Activated CD8-positive, alpha-beta memory T cell treated with anti-CD3 and anti-CD28 coated beads for 4 hours (primary cell): ENCODE measurements at places on chromosomes 12 and 14.

- no peak for DNase-seq
These were observed 115.4 kb downstream of the KLHL28 start for GRCh38 chr14:44846232-44846824.

GRCh38 chr14:93379831-93380230, 32.8 kb downstream of the COX8C start:
- no peak for DNase-seq

GRCh38 chr12:31519511-31519910, 71.4 kb downstream of the DENND5B start:
- DNase-seq = no peak

DNA sequence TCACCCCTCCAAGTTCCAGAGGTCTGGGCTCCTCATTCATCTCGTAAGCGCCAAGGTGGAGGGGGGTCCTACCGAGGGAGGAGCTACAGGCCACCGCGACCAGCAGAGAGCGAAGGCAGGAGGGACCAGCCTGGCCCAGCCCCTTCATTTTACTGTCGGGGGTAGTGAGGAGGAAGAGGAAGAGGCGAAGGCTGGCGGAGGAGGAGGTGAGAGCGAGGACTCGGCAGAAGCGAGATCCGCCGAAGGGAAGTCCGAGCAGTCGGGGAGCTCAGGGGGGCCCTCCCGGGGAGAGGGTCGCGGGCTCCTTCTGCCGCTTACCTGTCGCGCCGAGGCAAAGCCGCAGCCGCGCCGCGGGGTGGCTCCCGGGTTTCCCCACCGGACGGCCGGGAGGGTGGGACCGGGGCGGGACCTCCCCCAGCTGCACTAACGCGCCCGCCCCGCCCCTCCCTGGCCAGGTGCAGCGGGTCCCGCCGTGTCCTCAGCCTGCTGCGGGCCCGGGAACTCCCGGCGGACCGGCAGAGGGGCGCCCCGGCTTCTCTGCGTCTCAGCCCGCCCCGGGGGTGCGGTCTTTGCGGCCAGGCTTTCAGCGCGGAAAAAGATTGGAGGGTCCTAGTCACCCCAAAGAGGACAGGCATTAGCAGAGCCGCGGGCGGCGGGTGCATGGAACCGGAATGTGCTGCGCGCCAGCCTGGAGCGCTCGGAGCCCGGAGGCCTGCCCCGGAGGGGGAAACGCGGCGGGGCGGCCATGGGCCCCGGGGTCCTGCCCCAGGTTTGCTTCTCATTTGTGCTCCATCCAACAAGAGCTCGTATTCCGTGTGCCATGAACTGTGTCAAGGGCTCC, at the start of gene GALNT6:
TSS of gene GALNT6 (minus strand) at position 124 of the 841 bp plus-strand sequence. CDS start 11,625 bp downstream, outside the sequence.
- DNase-seq = peak; percentile 51

DNA sequence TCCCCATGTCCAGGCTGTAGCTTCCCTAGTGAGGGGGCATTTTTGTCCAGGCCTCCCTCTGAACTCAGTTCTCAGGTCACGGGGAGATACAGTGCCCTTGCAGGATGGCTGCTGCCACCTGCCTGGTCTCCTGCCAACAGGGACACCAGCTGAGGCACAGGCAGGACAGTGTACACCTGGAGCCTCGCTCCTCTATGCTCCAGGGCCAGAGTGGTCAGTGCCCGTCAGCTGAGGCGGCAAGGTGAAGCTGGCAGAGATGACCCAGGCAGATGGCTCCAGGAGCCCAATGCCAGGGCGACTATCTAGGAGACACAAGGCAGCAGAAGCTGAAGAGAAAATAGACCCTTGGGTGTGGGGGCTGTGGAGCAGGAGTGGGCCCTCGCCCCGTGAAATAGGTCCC, 12.6 kb downstream of the TUBA1C start:
- no peak for DNase-seq

GRCh38 chr14:38073641-38074040, 134.1 kb upstream of the SSTR1 start:
- DNase-seq = no peak

- DNase-seq = no peak
These were observed 81.5 kb downstream of the DPF3 start for GRCh38 chr14:72812292-72812851.

DNA sequence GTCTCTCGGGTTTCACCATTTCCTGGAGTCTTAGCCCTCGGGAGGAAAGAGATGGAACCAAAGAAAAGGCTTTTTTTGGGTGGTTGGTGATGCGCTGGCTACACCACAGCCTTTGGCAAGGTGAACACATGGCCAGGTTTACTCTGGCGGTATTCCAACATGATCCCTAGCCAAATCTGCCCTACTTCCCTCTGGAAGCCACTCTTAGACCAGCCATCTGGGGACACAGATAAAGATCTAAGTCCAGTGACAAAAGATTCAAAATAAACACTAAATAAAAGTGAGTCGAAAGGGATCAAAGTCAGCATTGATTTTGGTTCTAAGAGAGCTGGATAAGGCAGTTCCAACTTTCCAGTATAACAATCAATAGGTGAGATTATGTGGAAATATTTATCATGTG, 694.5 kb downstream of the VRK1 start:
- no peak for DNase-seq

DNA sequence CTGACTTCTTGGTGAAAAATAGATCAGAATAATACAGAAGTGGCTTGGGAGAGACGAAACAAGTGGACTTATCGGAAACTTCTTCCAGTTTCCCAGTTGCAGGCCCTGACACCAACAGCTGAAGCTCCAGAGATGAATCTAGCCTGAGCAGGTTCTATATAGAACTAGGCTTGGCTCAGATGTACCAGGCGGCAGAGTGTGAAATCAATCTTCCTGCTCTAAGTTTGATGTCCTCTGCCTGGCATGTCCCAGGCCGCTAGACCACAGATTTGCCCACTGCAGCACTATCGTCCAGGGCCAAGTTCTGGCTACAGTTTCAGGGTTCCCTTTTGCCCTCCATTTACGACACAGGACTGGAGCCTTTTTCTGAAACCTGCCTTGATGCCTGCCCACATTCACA, 91.3 kb upstream of the PLEKHA5 start:
- DNase-seq = no peak

DNA sequence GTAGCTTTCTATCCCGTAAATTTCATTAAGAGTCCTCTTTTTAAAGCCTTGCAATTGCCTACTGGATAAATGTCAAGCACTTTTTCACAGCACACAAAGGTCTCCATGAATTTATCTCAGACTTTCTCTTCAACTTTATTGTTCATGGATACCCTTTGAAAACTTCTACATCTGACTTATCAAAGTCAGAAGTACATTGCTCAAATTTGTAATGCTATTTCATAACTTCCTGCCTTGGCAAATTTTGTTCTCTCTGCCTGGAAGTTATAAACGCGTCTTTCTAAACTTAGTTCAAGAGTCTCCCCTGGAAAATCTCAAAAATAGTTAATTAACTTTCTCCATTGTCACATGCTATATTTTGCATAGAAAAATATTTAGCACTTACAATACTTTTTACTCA, 55.9 kb upstream of the RERGL start:
- no peak for DNase-seq

DNA sequence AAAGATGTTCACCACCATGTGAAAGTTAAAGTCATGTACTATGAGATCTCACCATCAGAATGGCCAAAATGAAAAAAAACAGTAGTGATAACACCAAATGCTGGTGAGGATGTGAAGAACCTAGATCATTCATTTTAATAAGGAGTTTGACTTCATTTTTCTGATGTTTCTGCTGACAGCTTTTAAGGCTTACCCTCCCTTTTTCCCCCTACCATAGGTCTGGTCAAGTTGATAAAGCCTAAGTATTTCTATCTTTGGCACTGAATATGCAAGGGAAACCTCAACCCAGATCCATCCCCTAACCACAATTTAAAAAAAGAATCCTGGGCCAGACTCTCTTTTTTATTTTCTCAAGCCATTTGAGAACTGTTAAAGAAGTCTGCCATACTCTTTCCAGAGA, 689.6 kb upstream of the FOXG1 start:
- no peak for DNase-seq

- DNase-seq = no peak
These were observed 69.5 kb downstream of the LRIG3 start for GRCh38 chr12:58850826-58851225.

DNA sequence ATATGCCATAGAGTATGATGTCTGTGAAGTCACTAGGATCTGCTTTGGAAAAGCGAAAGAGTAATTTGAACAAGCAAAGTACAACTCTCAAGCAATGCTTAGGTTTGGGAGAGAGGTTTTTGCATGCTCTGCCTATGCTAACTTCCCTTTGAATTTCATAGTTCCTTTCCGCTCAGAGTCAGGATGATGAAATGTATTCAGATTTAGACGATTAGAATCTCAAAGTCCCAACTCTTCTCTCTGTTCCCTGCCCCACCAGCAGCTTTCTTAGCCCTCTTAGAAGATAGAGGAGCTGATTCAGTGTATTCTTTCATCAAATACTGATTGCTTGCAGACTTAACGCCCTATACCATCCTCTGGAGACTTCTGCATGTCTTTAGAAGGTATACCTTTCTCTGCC, 11.5 kb downstream of the RAB5B start:
- no peak for DNase-seq

DNA sequence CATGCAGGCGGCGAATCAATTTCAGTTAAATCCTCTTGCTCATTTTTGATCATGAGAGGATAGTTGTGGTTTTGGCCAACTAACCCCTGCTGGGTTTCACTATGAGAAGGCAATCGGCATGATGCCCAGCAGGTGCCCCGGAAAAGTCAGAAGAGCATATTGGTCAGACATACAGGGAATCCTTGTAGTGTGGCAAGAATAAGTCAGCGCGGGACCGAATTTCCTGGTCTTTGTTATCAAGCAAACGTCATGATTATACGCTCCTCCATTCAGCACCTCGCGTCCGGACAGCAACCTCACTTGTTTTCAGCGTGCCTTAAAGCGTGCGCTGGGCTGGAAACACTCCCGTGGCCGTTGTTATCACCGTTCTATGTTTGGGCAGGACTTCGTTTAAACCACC, 1.8 kb downstream of the TBC1D30 start:
- DNase-seq = no peak

DNA sequence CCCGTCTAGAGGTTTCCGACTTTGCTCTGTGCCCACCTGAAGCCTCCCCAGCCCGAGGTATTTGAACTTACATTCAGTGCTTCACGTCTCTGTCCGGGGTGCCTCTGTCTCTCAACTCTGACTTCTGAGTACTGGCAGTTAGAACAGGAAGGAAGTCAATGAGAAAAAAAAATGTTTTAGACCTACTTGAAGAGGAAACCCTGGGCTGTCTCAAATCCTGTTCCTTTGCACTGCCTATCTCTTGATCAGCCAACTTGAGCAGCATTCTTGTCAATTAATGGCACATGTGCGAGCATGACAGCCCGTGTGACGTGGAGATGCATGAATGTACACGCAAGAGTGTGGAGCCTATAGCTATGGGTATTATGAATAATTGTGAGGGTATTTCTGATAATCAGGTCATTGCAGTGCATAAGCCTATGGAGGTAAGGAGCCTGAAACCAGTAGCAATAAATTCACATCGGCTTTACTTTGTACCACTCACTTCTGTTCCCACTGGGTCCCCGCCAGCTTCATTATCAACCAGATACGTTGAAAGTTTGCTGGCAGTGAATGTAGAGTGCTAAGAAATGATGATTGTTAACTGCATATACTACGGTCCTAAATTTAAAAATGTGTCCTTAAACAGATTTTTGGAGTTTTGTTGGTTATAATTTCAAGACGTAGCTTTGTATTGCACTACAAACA, at the start of gene ARHGDIB:
TSS of gene ARHGDIB (minus strand) at position 136 of the 687 bp plus-strand sequence. CDS start 10,889 bp downstream, outside the sequence.
- DNase-seq = peak; percentile 63

- no peak for DNase-seq
These were observed 123.9 kb upstream of the FOXN3 start for GRCh38 chr14:89540830-89541470.

DNA sequence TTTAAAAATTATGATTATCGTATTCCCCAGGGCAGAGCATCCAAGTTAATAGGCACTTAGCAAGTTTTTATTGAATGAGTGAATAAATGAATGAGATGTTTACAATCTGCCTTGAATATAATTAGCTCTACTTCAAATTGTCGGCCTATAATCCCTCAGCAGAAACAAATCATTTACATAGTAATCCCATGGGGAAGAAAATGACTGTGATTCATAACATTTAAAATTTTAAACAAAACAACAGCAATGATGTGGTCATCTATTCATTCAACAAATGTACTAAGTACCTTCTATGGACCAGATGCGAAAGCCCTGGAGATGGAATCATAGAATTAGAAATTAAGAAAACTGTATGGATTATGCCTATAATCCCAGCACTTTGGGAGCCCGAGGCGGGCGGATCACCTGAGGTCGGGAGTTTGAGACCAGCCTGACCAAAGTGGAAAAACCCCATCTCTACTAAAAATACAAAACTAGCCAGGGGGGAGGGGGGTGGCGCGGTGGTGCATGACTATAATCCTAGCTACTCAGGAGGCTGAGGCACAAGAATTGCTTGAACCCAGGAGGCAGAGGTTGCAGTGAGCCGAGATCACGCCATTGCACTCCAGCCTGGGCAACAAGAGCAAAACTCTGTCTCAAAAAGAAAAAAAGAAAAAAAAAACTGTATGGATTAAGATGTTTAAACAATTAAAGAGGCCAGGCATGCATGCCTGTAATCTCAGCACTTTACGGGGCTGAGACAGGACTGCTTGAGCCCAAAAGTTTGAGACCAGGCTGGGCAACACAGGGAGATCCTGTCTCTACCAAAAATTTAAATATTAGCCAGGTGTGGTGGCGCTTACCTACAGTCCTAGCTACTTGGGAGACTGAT, 17.7 kb upstream of the MDM2 start:
- no peak for DNase-seq

GRCh38 chr14:95363468-95363954, 43.8 kb upstream of the CLMN start:
- DNase-seq = no peak

- DNase-seq = no peak
These were observed 69.1 kb downstream of the TMEM260 start for GRCh38 chr14:56648508-56649301.

GRCh38 chr12:7934091-7934888, 1.7 kb downstream of the SLC2A3 start:
- no peak for DNase-seq

DNA sequence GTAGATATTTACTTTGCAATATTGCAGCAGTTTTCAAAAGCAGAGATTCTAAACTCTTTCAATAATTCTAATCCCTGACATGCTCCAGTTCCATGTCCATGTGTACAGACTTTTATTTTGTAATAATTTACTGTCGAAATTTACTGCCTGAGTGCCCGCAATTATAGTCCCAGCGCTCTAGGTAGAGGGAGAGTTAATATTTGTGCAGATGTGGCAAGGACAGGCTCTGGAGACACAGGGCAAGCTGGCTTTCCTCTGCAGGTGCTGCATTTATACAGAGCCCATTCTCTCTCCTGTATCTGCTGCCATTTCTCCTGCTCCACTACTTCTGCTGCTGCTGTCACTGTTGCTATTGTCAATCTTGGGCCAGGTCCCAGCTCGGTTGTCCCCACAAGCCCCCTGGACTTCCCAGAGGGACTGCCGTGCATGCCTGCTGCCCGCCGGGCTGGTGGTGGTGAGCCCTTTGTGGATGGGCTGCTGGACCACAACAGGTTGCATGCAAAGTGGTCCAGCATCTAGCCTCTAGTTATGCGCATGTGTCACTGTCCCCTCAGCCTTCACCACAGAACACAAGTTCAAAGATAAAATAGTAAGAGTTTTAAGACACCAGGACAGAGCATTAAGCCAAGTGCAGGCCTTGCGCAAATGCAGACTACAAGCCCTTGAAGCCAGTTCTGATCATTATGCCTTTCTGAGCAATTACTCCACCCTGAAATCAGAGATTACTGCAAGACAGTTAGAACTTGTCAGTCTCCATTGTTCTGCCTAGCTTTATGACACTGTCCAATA, 40.8 kb upstream of the CSRP2 start:
- no peak for DNase-seq

- DNase-seq = no peak
These were observed 119.7 kb upstream of the DNM1L start for GRCh38 chr12:32559434-32559833.
